A549 treated with Hydrocortisone at 1 μM for 4 hours (cell line): ENCODE measurements at places on chromosomes 1 and 21. TPM values are rescaled to one million over a fixed set of nuclear protein-coding genes. Genes with fewer than 3 reads are reported as not detected.

WLS gene
- total RNA-seq: 16.0 to 22.5 TPM (median 16.8 TPM) in 5 replicates

PROK1 gene
- total RNA-seq: not detected in 5 replicates

SPRR2B gene
- not detected in 5 replicates for total RNA-seq

GBP6 gene
- not detected in 5 replicates for total RNA-seq

RASSF5 gene
- total RNA-seq: 0.74 to 1.2 TPM (median 1.1 TPM) in 5 replicates

RIPPLY3 gene
- total RNA-seq: 0.38 to 0.59 TPM (median 0.59 TPM) in 5 replicates

TNFAIP8L2 gene
- 0.08 TPM in 1 of 5 replicates, not detected in the others for total RNA-seq

WNT2B gene
- 0.13 to 0.29 TPM (median 0.23 TPM) in 5 replicates for total RNA-seq
